ENCODE measurements at places on chromosomes 5 and 9.

- DNase-seq, result no peak
These were observed 83.4 kb downstream of the PAPPA start for GRCh38 chr9:116236979-116237378.

DNA sequence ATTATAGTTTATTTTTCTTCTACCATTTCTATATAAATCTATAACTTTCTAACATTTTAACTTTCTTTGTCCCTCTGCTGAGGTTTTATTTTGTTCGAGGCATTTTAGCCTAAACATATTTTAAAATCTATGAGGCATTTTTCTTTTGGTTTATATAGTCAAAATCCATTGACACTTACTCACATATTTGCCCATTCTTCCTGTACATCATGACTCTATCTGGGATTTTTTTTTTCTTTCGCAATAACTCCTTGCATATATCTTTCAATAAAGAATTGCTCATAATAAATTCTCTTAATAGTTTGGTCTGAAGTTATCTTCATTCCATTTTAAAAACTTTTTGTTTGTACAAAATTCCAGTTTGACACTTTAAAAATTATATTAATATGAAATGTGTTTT is 632.3 kb downstream of the TLE4 start:
- no peak for DNase-seq

GRCh38 chr9:70753311-70753710 is 338.9 kb upstream of the KLF9 start:
- DNase-seq, result no peak

DNA sequence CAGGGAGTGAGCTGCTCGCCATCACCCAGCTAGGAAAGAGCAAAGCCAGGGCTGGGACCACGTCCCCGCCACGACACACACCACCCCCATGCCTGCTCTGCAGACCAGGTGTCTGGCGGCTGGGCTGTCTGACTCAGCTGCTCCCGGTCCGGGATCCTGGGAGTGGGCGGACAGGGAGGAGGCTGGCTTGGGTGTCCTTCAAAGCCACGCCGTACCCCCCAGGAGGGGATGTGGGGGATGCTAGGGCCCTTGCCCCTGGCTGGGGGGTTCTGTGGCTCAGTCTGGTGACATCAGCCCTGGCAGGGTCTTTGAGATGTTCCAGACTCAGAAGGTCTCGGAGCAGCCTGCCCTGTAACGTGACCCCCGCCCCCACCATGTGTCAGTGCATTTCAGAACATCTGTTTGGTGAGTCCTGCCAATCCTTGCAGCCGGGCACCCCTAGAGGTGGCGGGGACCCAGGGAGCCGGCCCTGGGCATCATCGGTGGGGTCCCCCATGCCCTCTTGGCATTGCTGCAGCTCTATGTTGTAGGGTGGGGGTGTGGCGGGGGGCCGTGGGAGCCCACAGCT is 62.3 kb downstream of the HMCN2 start:
- peak; percentile 52 for DNase-seq

GRCh38 chr5:1088031-1088430 is 23.8 kb downstream of the SLC12A7 start:
- no peak for DNase-seq

All from right lobe of liver (tissue), 6 donors.